ENCODE measurements at places on chromosomes 16 and 17.

DNA sequence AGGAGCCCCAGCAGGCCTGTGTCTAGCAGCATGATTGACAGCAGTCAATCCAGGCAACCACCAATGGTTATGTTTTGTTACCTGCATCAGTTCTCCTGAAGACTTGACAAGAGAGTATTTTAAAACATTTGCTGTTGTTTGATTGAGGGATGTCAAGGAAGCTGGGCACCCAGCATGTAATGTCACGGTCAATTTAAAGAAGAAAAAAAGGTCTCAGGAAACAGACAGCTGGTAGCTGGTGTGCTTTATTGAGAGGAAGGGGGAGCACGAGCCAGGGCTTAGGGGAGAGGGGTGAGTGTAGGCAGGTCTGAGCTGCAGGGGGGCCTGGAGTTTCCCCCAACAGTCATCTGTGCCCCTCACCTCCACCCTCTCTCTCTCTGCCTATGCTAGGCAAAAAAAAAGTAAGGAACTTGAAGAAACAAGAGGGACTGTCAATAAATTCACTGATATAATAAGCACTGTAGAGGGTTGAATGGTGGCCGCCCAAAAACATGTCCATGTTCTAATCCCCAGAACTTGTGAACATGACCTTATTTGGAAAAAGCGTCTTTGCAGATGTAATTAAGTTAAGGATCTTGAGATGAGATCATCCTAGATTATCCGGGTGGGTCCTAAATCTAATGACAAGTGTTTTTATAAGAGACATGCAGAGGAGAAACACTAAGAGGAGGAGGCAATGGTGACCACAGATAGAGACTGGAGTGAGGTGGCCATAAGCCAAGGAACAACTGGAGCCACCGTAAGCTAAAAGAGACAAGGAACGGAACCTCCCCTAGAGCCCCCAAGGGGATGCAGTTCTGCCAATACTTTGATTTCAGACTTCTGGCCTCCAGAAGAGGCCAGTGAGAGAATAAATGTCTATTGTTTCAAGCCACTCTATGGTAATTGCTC, 14.5 kb downstream of the TSPOAP1 start:
- no peak for DNase-seq

- DNase-seq: no peak
These were observed 18.2 kb upstream of the RSL1D1 start for GRCh38 chr16:11869353-11870228.

DNA sequence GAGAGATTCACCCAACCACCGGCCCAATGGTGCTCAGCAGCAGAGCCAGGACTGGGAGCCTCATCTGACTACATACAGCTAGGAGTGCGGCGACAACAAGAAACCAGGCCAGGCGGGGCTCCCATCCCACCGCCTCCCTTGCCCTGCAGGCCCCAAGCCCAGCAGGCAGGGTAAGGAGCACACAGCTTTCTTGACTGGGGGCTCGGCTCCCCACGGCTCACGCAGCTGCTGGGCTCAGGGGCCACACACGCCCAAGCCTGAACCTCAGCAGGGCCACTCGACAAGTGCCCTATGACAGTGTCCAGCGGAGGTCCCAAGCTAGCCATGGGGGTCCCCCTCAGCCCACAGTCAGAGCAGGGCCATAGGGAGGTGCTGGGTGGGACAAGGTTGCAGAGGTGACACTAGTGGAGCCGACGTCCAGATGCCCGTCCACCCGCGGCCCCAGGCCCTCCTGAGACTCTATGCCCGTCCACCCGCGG, 13.7 kb downstream of the PIEZO1 start:
- no peak for DNase-seq

GRCh38 chr16:9738690-9739089, 443.5 kb downstream of the GRIN2A start:
- DNase-seq: no peak

GRCh38 chr17:70390049-70390448, 220.7 kb downstream of the KCNJ2 start:
- DNase-seq: no peak

GRCh38 chr17:37276475-37276874, 99.3 kb upstream of the C17orf78 start:
- DNase-seq: no peak
